ENCODE measurements at places on chromosomes 7 and 10.

- no peak for DNase-seq
Measured at GRCh38 chr10:95440756-95441546, 120.2 kb downstream of the SORBS1 start.

DNA sequence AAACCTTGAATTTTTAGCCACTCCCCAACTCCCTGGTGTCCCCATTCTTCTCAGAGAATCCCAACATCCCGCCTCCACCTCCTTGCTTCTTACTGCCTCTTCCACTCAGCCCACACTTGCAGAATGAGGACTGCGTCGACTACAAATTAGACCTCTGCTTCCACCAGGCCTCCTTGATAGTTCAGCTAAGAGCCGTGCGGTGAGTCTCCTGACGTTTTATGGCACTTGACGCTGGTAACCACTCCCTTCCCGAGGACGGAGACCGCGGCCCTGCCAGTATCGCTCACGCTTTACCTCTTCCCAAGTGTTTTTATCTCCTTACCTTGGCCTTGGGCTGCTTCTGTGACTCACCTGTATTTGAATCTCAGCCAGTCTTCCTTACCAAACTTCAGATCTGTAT, 31.1 kb downstream of the RBM17 start:
- no peak for DNase-seq

DNA sequence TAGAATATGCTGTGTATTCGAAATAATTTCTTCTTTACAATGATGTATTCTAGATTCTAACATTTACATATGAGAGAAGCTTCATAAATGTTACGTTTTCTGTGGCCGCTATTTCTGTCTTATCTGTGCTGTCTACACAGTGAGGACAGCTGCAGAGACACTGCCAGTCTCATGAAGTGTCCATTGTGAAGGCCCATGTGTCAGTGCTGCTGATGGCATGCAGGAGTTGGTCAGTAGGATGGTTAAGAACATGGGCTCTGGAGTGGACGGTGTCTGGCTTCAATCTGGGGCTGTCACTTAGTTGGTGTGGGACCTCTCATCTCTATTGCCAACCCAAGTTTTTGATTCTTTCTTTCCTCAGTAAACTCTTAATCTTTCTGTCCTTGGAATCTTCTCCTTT, 137.3 kb downstream of the SDK1 start:
- no peak for DNase-seq

DNA sequence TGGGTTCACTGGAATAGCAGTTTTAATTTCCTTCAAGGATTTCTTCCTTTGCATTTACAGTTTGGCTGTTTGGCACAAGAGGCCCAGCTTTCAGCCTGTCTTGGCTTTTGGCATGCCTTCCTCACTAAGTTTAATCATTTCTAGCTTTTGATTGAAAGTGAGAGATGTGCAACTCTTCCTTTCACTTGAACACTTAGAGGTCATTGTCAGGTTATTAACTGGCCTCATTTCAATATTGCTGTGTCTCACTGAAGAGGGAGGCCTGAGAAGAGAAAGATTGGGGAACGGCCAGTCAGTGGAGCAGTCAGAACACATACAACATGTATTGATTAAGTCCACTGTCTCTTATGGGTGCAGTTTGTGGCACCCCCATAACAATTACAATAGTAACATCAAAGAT, 33.9 kb downstream of the PTTG1IP2 start:
- no peak for DNase-seq

DNA sequence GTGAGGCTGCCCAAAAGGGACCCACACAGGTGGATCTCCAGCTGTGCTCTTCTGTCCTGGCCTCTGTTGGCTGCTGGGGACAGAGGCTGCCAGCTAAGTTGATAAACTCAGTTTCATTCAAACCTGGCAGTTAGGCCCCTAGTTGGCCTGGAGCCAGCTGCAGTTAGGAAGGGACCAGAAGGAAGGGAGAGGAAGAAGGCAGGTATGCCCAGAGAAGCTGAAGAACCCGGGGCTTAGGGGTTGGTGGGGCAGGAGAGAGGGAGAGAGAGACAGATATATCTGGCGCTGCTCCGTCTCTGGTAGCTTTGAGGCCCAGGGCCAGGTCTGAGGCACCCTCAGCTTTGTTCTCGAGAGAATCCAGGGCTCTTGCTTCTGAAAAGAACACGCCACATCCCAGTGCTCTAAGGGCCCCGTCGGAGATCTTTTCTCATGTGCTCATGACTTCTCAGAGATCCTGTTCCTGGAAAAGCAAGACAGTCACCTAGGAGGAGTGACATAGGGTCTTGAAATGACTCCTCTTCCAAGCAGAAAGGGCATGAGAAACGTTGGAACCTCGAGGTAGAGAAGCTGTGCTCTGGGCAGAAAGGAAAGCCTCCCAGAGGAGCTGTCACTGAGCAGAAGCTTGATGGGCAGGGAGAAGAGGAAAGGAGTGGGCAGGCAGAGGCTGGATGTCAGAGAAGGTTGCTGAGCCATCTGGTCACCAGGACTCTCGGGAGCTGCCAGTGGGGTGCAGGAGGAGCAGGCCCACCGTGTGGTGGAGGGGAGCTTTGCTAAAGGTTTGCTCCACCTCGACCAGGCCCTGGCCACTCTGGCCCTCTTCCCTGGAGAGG, 153.6 kb downstream of the ARHGAP21 start:
- DNase-seq = peak; percentile 16

GRCh38 chr7:96248405-96248804, 73.5 kb downstream of the SLC25A13 start:
- peak; percentile 12 for DNase-seq

GRCh38 chr10:125083576-125083920, 76.8 kb downstream of the CTBP2 start:
- DNase-seq = no peak

GRCh38 chr7:148042935-148043631, 547.5 kb upstream of the C7orf33 start:
- peak; percentile 96 for DNase-seq

- no peak for DNase-seq
Measured at GRCh38 chr7:29600661-29601060, 37.0 kb downstream of the PRR15 start.

DNA sequence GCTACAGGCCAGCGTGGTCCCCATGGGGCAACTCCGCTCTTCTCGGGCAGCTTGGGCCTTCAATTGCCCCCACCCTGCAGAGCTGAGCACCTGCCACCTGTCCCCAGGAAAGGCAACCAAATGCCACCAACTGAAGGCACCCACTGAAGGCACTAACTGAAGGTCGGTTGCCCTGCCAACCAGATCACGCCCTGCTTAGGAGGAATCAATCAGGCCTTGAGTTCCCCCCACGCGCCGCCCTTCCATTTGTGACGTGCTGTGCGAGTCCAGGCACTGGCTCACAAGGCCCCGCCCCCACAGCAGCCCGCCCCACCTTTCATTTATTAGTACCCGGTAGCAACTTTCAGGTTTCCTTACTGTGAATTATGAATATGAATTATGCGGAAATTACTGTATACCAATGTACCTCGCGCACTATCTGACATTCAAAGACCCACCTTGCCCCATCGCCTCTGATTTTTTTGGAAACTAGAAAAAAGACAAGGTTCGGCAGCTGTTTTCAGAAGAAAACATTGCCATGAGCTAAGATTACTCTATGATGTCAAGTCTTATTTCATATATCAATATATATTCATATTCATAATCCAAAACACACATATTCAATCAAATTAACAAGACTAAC, 83.6 kb upstream of the ABI1 start:
- no peak for DNase-seq

DNA sequence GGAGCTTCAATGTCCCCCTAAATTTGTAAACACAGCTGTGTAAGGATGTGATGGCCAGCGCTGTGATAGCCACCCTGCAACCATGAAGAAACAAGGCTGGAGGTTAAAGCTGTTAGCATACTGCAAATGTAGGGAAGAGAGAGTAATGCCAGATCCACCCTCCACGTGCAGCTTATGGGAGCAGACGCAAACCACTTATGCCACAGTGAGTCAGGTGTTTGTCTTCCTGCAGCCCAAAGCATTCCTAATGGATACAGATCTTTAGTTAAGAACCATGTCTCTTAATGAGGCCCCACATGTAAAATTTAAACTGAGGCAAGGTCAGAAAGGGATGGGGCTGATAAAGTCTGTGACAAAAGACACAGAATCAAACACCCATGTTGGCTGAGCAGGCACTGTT, 13.6 kb upstream of the MYL7 start:
- DNase-seq = no peak

DNA sequence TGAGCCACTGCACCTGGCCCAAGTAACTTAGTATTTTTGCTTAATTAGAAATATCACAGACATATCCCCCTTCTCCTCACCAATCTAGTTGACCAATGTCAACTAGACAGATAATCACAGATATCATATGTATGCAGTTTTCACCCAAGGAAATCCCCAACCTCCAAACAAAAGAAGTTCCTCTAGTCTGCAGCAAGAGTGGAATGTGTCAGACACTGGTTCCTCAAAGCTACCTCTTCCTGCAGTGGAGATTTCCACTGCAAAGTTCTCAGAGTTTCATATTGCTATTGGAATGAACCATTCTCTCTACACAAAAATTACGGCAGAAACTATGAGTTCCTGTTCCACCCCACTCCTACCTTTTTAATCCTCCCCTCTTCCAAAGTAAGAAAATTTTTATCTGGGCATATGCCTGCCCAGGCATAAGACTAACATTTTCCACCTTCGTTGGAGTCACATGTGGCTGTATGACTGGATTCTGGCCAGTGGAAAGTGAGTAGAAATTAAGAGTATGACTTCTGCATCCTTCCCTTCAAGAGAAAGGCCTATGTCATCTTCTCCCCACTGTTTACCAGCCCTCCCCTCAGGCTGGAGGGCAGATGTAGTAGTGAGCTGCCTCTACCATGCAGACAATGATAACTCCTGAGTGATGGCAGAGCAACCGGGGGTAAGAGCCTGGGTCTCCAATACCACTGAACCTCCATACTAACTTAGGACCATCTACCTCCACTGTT, 103.0 kb downstream of the MYOF start:
- DNase-seq = no peak

Data from NCI-H146 (cell line).